ENCODE measurements at places on chromosomes 3 and 15.

DNA sequence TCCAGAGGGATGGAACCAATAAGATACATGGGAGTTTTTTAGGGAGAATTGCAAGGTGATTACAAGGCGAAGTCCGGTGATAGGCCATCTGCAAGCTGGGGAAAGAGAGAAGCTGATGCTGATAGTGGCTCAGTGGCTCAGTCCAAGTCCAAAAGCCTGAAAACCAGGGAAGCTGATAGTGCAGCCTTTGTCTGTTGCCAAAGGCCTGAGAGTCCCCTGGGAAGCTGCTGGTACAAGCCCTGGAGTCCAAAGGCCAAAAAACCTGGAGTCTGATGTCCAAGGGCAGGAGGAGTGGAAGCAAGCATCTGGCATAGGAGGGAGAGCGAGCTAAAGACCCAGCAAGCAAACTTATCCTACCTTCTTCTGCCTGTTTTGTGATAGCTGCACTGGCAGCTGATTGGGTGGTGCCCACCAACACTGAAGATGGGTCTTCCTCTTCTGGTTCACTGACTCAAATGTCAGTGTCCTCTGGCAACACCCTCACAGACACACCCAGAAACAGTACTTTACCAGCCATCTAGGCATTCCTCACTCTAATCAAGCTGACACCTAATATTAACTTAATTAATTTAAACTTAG is 16.7 kb downstream of the TFG start:
- no peaks in the 10 kb centered on the region for H3K4me1 ChIP-seq
- H3K27ac ChIP-seq, result no peak overlapping the region
- no peak for DNase-seq
- no peak overlapping the region for H3K4me3 ChIP-seq
- peaks cover 74% of the 10 kb centered on the region for H3K36me3 ChIP-seq

GRCh38 chr3:147119346-147119745 is 287.0 kb downstream of the ZIC4 start:
- no peak overlapping the region for H3K4me3 ChIP-seq
- H3K4me1 ChIP-seq, result no peaks in the 10 kb centered on the region
- no peak for DNase-seq
- no peak overlapping the region for H3K27ac ChIP-seq

DNA sequence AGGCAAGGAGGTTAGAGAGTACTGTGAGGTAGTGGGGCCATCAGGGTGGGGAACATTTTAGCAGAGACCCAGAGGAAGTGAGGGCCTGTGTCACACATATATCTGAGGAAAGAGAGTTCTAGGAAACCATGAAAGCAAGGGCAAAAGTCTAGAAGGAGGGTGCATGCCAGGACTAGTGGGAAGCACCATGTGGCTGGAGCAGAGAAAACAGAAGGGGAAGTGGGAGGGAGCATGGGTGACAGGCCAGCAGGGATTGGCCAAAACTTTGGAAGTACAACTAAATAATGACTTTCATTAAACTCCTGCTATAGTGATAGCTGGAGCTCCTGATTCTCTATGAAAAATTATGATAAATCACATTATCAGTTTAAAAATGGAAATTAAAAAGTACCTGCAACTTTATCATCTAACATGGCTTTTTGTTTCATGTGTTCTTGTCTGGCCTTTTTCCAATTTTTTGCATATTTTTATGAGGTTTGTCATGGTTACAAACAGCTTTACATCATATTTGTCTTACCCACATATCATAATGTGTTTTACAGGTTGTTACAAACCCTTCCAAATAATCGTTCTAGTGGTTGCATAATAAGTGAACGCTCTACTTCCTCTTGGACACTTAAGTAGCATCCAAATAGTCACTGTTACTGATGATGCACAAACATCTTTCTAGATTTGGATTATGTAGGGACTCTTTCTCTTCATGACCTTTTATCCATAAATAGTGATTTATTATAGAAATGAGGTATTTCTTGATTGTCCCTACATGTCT is 168.3 kb downstream of the NEK10 start:
- H3K4me1 ChIP-seq, result no peaks in the 10 kb centered on the region
- no peaks in the 10 kb centered on the region for H3K36me3 ChIP-seq
- H3K27ac ChIP-seq, result no peak overlapping the region
- H3K4me3 ChIP-seq, result no peak overlapping the region
- peaks cover 10% of the 10 kb centered on the region for H3K27me3 ChIP-seq
- peak; percentile 19 for DNase-seq

DNA sequence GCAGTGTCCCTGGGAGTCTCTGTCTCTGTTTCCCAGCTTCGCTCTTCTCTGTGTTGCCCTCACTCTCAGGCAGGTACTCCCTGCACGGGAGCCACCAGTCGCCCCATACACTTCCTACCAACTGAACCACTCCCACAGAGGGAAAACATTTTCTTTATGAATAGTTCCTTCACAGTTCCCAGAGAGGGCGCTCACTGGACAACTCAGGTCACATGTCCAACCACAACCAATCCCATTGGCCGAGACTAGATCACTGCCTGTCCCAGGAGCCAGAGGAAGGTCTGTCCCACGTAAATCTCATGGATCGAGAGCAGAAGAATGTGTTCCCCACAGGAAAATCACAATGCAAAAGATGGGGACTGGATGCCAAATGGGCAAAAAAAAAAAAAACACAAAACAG is 26.1 kb downstream of the GRK7 start:
- H3K36me3 ChIP-seq, result no peaks in the 10 kb centered on the region
- peak; percentile 2 for DNase-seq
- no peaks in the 10 kb centered on the region for H3K27me3 ChIP-seq
- H3K4me3 ChIP-seq, result no peak overlapping the region
- H3K4me1 ChIP-seq, result no peaks in the 10 kb centered on the region

DNA sequence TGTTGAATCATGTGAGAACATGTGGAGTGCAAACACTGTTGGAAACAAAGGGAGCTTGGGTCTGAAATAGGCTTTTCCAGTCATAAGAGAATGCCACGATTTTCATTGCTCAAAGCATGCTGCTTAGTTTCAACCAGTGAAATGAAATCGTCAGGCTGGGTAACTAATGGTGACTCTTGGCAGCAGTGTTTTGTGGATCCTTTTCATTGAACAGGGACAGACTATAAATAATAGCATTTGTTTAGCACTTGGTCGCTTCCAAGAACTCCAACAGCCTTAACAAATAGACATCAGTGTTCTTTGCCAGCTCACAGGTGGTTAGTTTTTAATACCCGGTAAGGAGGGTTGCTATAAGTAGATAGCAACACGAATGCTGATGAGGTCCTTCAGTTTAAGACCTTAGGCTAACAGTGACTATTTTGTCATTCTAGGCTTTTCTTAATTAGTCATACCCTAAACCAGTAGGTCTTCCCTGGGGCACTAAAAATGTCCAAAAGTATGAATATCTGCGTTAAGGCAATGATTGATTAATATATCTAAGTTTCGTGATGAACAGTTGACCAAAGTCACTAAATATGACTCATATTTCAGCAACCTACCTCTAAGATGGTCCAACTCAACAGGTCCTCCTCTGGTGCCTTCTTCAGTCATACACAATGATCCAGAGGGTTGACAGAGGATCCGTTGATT is 15.8 kb downstream of the TP63 start:
- DNase-seq, result no peak
- no peaks in the 10 kb centered on the region for H3K27me3 ChIP-seq
- H3K27ac ChIP-seq, result no peak overlapping the region
- no peak overlapping the region for H3K4me3 ChIP-seq
- H3K4me1 ChIP-seq, result peaks cover 7% of the 10 kb centered on the region

- no peak overlapping the region for H3K27ac ChIP-seq
- no peaks in the 10 kb centered on the region for H3K27me3 ChIP-seq
- H3K4me1 ChIP-seq, result peaks cover 7% of the 10 kb centered on the region
- H3K36me3 ChIP-seq, result no peaks in the 10 kb centered on the region
Observed at GRCh38 chr3:175608911-175609310, 749.8 kb downstream of the NAALADL2 start.
